GM20000 (cell line): ENCODE measurements at places on chromosomes 6 and 20.

GRCh38 chr6:85372188-85372914, 77.5 kb upstream of the NT5E start:
- peak; percentile 15 for DNase-seq

DNA sequence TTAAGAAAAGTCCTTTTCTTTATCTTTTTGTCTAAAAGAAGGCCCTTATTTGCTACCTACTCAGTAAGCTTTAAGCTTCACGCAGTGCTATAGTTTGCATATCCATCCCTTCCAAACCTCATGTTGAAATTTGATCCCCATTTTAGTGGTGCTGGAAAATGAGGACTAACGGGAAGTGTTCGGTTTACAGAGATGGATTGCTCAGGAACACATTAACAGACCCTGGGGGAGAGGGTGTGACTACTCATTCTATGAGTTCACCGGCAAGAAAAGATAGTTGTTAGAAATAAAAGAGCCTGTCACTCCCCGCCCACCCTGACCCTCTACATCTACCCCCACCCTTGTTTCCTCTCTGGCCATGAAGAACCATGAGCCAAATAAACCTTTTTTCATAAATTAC, 546.2 kb downstream of the MEI4 start:
- no peak for DNase-seq

DNA sequence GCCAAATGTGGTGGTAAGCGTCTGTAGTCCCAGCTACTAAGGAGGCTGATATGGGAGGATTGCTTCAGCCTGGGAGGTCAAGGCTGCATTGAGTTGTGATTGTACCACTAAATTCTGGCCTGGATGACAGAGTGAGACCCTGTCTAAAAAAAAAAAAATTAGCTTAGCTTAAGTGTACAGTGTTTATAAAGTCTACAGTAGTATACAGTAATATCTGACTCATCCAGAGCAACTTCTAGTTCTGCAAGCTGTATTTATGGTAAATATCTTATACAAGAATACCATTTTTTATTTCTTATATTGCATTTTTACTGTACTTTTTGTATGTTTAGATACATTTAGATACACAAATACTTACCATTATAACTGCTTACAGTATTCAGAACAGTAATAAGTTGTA, 58.1 kb downstream of the UQCC1 start:
- DNase-seq = no peak

GRCh38 chr6:13611715-13612114, 3.4 kb upstream of the NOL7 start:
- DNase-seq = no peak

DNA sequence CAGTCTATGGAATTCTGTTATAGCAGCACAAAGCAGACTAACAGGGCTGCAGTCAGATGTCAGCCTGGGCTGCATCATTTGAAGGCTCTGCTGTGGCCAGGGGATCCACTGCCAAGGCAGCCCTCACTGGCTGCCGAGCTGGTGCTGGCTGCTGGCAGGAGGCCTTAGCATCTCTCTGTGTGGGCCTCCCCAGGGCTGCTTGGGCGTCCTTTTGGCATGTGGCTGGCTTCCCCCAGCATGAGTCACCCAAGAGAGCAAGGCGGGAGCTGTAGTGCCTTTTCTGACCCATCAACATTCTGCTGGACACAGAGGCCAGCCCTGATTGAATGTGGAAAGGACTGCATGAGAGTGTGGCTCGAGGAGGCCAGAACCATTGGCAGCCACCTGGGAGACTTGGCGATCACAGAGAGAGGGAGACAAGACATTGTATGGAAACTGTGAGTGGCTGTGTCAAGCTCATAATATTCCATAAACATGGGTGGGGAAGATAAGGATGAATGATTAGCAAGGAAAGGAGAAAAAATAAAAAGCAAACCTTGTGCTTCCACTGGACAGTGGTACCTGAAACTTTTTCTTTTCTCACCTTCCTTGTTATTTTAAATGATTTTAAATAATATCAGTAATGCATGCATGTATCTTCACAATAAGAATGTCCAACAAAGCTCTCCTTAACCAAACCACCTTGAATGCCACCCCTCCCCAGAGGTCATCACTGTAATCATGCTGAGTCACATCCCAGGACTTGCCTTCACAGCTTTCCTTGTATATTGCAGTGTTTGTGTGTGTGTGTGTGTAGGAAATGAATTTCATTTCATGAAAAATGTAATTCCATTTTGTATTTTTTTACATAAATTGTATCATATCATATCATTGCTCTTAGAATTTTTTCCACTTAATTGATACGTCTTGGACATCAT, 55.0 kb upstream of the VSX1 start:
- no peak for DNase-seq
